ENCODE measurements at places on chromosomes 16 and 17.

DNA sequence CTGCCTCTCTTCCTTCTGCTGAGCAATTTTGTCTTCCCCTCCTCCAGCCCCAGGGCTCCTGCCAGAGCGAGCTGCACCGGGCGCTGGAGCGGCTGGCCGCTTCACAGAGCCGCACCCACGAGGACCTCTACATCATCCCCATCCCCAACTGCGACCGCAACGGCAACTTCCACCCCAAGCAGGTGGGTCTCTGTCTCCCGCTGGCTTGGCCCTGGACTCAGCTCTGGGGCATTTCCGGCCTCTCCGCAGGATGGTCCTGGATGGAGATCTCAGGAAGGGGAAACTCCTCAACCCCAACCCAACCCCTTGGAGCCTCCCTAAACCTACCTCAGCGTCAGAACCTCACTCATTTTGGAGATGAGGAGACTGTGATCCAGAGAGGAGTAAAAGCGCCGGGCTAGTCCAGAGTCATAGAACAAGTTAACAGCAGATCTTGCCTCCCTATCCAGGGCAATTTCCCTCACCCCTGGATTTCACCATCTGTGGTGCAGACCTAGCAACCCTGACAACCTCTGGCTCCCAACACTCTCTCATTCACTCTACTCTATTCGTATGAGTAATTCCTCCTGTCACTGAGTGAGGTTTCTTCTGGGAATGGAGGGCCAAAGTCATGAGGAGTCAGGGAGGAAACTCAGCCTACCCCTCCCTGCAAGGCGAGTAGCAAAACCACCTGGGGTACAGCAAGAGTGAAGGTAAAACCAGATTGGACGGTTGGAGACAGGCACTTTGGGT is 10.8 kb downstream of the IGFBP4 start:
- DNase-seq = peak; percentile 77

- DNase-seq = no peak
These were observed 15.9 kb downstream of the PIK3R6 start for GRCh38 chr17:8851600-8851999.

- DNase-seq = peak; percentile 58
These were observed 2.4 kb downstream of the VEZF1 start for GRCh38 chr17:57985675-57985974.

DNA sequence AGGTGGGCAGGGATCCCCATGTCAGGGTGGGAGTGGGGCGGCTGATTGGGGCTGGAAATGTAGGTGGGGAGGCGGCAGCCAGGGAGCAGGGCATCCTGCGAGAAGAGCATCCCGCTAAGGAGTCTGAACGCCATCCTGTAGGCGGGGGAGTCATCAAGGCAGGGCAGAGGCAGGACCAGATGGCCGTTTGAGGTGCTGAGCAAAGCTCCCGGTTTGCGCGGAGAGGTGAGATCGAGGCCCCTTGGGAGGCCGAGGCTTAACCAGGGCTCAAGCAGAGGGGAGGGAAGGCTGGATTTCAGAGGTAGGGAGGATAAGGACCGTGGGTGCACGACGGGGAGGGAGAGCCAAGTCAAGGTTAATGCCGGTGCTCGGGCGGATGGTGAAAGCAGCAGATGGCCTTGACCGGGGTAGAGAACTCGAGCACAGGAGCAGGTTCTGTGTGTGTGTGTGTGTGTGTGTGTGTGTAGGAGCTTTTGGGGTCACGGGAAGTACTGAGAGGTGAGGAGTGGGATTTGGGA is 472 bp upstream of the NME2 start:
- peak; percentile 25 for DNase-seq

GRCh38 chr17:74552037-74552436 is 6.1 kb upstream of the CD300C start:
- peak; percentile 3 for DNase-seq

DNA sequence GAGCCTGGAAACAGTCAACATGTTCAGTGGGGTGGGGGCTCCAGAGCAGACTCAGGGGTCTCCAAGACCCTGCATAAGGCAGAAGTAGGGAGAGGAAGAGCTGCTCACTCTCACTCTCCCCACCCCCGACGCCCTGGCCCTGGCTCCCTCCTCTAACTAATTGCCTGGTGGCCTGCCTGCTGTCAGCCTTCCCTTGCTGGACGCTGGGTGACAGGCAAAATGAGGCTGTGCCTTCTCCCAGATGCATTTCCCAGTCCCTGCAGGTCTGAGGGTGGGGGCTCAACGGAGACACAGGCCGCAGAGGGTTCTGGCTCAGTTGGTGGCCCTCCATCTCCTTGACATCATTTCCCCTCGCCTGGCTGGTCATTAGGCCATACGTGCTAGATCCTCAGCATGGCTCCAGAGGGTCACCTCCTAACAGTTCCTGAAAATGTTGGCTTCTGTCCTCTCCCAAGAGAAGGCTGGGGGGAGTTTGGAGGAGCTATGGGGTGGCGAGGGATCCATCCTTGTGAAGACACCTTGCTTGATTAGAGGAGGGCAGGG is 1.4 kb downstream of the FMNL1 start:
- no peak for DNase-seq

DNA sequence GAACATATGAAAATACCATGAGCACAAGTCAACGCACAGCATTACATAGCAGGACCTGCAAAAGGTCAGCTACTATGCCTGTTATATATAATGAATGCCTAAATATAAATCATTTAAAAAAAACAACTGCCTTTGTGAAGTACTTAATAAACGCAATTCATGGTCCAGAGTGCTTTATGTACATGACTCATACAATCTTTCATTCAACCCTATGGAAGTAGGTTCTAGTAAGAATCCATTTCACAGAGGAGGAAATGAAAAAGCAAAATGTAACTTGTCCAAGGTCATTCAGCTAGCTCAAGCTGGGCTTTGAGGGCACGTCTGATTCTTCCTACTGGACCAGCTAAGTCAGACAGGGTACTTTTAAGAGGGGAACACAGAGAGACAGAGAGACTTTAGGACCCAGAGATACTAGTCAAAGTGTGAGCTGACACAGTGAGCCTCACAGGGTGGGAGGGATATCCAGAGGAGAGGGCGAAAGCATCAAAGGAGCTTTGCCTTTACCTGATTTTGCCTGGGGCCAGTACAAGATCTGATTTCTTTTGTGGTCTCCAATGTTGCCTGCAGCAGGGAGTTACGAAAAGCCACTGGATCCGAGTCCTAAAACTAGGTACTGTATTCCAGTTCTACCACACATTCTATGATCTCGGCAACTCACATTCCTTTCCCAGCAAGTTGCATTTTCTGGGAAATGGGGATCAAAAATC is 83.4 kb upstream of the ZFHX3 start:
- DNase-seq = no peak

DNA sequence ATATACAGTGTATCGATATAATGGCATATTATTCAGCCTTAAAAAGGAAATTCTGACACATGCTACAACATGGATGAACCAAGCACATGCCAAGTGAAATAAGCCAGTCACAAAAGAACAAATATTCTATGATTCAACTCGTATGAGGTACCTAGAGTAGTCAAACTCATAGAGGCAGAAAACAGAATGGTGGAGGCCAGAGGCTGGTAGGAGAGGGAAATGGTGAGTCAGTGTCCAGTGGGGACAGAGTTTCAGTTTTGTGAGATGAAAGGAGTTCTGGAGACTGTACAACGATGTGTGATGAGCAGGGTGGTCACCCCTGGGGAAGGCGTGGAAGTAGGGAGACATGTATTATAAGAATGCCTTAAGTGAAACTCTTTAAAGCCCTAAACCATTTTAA is 39.9 kb downstream of the RNF157 start:
- DNase-seq = no peak

DNA sequence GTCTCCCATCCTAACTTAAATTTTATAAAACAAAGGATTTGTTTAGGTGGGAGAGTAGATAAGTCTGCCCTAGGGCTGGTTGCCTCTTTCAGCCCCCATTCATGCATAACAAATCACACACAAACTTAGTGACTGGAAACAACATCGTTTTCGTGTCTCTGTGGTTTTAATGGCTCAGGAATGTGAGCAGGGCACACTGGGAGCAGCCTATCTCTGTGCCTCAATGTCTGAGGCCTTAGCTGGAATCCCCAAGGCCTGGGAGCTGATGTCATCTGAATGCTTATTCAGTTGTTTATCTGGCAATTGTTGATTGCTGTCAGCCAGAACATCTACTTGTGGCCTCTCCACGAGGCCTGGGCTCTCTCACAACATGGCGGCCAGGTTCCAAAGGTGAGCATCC is 101.9 kb upstream of the HSBP1 start:
- DNase-seq = peak; percentile 44

DNA sequence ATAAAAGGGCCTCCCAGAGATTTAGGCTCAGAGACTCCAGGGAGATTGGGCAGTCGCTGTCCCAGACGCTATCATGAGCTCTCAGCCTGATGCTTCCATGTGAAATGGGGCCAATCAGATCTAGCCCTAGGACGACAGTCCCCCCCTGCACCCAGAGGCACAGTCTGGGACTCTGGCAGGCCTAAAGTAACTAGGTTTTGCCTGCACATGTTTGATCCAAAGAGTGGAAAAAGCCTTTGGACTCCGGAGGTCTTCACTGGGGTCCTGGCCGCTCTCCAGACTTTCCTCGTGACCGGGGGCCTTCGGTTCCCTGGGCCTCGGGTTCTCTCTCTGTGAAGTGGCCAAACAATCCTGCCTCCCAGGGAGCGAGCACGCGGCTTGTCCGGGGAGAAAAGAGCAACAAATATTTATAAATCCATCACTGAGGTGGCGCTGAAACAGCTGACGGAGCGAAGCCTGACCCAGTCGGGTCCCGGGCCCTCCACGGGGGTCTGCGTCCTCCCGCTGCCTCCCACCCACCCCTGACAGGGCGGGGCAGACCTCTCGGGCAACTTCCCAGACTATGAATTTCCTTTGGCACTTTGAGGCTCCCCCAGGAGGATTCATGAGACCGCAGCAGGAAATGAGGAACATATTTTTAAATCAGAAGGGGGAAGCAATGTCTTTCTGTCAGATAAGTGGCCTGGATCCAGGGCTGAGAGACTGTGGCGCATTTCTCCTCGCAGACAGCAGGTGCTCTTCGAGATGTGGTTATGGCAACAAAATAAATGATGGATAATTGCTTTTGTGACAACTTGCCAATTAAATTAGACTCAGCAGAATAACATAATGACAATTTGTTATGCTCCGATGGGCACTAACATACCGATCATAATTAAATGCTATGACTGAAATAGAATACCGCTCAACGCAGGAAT is 38.9 kb downstream of the MRPS23 start:
- peak; percentile 59 for DNase-seq

DNA sequence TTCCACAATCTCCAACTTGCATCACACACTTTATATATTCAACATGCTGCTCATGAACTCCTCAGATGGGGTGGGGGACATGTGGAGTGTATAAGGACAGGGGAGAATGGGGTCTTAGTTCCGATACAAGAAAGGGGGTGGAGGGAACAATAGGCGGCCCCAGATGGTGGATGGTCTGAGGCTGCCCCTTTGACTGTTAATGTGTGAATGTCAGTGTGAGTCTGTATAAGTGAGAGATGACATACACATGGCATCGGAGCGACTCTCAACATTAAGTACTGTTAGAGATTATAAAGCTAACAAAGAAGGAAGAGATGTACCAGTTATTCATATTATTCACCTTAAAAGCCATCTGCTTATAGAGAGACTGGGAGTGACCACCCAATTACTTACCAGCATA is 193.1 kb downstream of the AXIN2 start:
- DNase-seq = no peak

- DNase-seq = no peak
These were observed 6.7 kb upstream of the CMIP start for GRCh38 chr16:81437865-81438264.

- DNase-seq = peak; percentile 55
These were observed 21.2 kb upstream of the HAS3 start for GRCh38 chr16:69084289-69084688.

- peak; percentile 79 for DNase-seq
These were observed 11.1 kb upstream of the ABR start for GRCh38 chr17:1190751-1191331.

- peak; percentile 87 for DNase-seq
These were observed 48.2 kb downstream of the SPACA3 start for GRCh38 chr17:33039874-33040273.

GRCh38 chr17:11889266-11889665 is 108.0 kb downstream of the ZNF18 start:
- no peak for DNase-seq

Data from AG10803 (cell line).